ENCODE measurements at places on chromosomes 2 and 18.

- DNase-seq, result no peak
Observed at GRCh38 chr2:142082368-142082767, 48.4 kb downstream of the LRP1B start.

DNA sequence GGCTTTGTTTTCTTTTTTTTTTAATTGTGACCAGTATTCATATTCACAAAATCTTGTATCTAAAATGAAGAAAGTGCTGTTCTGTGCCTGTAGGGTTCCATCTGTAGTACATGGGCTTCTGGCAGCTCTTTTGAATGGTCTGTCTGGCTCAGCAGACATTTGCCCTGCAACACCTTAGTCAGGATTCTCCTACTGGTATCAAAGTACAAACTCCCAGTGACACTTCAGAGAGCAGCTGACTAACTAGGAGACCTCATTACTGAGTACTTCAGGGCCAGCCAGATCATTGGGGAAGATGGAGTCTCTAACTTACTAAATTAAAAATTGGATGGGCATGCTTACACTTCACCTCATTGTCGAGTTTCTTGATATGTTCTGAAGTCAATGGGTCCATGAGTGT lies 39.7 kb downstream of the GRHL1 start:
- no peak for DNase-seq

DNA sequence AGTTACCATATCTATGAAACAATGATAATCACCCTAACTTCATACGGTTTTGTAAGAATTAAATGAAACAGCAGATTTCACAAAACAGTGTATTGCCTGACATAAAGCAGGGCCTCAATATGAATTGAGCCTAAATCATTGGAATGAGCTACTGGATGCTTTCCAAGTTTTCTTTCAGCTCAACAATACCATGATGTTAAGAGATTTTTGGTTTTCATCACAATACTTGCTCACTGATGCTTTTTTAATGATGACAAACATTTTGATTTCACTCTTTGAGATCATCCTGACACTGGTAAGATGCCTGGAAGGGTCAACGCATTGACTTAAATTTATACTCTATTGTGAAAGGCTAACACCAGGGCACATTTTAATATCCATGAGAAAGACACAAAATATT lies 377.5 kb downstream of the ZNF521 start:
- no peak for DNase-seq

DNA sequence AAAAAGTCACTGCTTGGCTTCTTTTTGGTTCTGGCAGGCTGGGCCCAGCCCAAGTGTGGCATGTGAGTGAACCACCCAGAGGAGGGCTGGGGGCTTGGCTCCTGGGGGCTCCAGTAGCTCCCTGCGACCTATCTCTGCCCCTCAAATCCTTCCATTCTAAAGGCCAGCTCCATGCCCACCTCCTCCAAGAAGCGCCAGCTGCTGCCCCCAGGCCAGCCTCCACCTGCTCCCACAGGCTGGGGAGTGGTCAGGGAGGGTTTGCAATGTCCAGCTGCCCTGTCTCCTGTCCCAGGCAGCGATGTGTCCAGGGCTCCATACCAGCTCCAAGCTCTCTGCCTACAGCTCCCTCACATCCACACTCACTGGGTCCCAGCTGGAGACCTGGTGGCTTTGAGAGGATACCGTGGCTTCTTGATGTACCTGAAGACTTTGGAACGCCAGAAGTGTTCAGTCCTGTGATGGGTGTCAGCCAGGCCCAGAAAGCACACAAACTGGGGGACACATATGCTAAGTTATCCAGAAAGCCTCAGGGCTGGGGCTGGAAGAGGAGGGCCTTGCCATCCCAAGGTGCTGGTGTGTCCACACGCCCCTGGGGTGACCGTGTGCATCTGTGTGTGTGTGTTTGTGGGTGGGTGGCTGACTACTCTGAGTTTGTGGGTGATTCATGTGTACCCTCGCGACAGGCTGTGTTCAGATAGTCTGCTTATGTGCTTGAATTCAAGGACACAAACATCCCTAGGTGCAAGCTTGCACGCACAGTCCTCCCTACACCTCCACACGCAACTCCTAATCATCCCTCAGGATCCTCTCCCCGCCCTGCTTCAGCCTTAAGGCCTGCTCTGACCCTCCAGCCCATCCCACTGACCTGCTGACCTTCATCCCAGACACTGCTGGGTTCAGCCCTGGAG lies 33.4 kb downstream of the ZFP36L2 start:
- no peak for DNase-seq

DNA sequence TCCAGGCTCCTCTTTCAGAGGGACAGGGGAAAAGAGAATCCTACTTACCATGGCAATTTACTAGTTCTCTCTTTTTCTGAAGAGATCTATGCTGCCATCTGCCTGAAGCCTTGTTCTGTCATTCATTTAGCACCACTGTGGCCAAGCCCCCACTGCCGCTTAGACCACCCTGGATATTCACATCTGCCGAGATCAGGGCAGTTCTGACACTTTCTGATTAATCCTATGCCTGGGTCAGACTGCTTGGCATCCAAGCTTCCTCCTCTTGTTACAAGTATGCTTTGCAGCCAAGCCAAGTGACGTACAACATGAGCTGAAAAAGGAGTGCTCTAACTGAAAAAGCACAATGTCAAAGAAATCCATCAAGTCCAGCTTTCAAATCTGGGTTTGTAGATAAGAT lies 332.6 kb downstream of the SUCLG1 start:
- no peak for DNase-seq

- DNase-seq, result no peak
Observed at GRCh38 chr2:187986390-187987105, 305.1 kb upstream of the GULP1 start.

- no peak for DNase-seq
Observed at GRCh38 chr2:56376699-56377665, 193.2 kb downstream of the CCDC85A start.

DNA sequence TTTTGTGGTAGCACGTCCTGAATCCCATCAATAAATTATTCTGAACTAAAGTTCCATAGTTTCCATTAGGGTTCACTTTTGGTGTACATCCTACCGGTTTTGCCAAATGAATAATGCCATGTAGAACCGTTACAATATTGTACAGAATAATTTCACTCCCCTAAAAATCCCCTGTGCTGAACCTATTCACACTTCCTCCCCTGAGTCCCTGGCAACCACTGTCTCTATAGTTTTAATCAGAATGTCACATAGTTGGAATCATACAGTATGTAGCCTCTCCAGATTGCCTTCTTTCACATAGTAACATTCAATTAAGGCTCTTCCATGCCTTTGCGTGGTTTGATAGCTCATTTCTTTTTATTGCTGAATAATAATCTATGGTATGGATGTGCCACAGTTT lies 9.6 kb upstream of the CASP8 start:
- no peak for DNase-seq

DNA sequence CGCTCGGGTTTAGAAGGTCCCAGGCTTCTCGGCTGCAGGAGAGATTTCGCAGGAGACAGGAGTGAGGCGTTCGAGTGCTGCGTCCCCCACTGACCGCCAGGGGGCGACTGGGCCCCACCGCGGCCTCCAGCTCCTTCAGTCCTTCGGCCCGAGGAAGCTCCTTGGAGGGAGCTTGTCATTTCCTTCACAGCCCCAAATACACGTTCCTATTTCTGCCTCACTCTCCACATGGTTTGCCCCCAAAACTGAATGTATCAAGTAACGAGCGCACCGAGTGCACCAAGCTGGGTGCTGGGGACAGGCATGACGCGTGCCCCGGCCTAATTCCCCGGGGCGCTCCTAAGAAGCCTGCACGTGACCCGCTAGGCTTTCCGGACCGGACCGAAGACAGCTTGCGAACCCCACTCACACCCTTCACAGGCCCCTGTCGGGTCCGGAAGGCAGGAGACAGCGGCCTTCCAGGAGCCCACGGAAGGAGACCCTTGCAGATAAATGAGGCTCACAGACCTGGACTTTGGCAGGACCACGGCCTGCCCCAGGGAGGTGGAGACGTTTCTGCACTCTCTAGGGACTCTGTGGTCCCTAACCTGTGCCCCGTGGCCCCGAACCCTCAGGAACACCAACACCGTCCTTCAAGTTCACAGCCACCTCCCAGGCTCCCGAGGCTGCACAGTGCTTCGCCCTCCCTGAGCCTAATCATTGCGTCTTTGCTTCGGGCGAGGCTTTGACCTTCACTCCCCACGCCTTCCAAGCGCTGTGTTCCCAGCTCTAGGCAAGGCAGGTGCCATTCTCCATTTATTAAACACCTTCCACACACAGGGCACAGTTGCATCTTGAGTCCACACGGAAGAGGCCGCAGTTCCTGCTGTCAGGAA lies 13.0 kb upstream of the FAHD2A start:
- peak; percentile 29 for DNase-seq
